ENCODE measurements at places on chromosomes 1 and 21.

DNA sequence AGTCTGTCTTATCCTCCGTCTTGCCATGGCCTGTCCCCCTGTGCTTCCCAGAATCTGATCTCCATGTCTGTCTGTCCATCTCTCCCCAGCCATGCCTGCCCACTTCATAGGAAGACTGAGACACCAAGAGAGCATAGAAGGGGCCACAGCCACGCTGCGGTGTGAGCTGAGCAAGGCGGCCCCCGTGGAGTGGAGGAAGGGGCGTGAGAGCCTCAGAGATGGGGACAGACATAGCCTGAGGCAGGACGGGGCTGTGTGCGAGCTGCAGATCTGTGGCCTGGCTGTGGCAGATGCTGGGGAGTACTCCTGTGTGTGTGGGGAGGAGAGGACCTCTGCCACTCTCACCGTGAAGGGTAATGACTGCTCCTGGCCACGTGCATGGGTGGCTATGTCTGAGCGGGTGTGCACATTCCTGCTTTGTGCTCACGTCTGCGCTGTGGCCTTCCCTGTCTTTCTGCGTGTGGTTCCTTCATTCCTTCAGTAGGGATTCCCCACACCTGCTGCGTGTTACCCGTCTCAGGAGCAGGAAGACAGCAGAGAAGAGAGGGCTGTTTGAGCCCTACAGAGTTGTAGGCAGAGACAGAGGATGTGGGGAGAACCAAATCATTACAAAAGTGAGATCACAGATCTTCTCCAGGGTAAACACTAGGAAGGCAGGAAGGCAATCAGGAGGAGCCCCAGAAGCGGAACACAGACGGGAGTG lies 80.8 kb downstream of the OBSCN start:
- DNase-seq = no peak

- no peak for DNase-seq
Observed at GRCh38 chr1:10918531-10918930, 93.9 kb upstream of the TARDBP start.

DNA sequence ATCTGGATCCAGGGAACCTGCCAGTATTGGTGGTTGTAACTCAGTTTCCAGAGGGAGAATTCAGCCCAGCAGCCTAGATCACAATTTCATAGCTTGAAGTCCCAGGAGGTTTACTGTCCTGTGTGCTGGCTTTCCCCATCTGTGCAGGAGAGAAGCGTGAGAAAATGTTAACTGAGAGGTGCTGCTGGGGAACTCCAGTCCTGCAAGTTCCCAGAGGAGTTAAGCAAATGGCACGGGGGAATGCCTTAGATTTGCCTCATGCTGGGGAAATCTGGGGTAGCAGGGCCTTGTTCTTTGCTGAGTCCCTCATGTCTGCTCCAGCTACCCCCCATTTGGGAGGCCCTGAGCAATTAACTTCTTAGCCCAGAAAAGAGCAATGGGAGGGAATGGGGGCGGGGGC lies 25.1 kb upstream of the SLAMF6 start:
- DNase-seq = no peak

GRCh38 chr1:94636624-94637023 lies 95.1 kb upstream of the F3 start:
- no peak for DNase-seq
